Dermis microvascular lymphatic vessel endothelial cell (primary cell): ENCODE measurements at places on chromosomes 7 and 10.

DNA sequence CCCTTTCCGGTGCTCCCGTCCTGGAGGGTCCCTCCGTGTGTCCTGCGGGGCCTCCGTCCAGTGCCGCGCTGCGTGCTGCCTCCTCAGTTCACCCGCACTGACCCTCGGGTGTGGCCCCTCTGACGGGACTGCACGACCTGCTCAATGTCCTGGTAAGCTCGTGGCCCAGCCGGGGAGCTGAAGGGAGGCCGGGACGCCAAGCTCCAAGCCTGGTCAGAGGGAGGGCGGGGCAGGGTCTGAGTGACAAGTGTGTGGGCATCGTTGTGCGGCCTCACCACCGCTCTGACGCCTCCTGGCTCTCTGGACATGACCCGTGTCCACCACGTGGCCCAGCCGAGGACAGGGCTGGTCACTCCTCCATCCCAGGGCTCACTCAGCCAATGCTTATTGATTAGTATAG, 25.9 kb downstream of the FAM20C start:
- no peak for DNase-seq

- DNase-seq: no peak
These were observed 453.2 kb downstream of the TNS3 start for GRCh38 chr7:47128700-47129099.

GRCh38 chr7:99740573-99741440, 5.8 kb upstream of the CYP3A7 start:
- DNase-seq: no peak

GRCh38 chr10:32217216-32217615, 129.7 kb downstream of the EPC1 start:
- DNase-seq: no peak

- no peak for DNase-seq
These were observed 123.5 kb upstream of the ZNF32 start for GRCh38 chr10:43772171-43772570.

GRCh38 chr10:6014241-6014761, 37.0 kb upstream of the IL15RA start:
- peak; percentile 45 for DNase-seq

DNA sequence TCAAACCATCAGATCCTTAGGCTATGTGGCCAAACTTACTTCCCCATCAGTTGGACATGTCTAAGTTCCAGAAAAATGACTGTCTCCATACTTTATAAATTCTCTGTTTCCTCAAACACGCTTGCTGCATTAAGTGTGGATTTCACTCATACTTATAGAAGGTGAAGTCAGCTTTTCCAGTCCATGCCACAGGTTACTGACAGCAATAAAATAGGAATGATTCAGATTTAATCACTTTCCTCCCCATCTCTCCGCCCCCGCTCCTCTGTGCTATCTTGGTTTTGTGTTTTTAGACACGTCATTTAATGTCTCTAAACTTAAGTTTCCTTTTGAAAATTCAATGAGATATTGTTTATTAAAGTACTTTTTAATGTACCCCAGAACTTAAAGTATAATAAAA, 1098.0 kb upstream of the C7orf33 start:
- DNase-seq: no peak

DNA sequence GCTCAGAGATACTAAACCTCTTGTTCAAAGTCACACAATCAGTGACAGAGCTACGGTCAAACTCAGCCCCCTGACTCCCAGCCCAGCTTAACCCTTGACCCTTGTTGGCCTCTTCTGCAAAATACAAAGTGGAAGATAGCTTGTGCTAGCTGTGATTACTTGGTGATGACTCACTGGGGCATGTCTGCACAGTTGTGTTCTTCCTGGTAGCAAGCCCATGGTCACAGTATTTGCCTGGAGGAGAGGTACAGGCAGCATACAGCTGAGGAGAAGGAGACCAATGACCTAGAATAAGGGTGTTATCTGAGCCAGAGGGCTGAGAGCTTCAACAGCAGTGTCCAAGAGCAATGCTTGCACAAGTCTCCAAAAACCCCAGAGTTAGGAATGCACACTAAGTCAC, 5.7 kb upstream of the HSPA12A start:
- no peak for DNase-seq

DNA sequence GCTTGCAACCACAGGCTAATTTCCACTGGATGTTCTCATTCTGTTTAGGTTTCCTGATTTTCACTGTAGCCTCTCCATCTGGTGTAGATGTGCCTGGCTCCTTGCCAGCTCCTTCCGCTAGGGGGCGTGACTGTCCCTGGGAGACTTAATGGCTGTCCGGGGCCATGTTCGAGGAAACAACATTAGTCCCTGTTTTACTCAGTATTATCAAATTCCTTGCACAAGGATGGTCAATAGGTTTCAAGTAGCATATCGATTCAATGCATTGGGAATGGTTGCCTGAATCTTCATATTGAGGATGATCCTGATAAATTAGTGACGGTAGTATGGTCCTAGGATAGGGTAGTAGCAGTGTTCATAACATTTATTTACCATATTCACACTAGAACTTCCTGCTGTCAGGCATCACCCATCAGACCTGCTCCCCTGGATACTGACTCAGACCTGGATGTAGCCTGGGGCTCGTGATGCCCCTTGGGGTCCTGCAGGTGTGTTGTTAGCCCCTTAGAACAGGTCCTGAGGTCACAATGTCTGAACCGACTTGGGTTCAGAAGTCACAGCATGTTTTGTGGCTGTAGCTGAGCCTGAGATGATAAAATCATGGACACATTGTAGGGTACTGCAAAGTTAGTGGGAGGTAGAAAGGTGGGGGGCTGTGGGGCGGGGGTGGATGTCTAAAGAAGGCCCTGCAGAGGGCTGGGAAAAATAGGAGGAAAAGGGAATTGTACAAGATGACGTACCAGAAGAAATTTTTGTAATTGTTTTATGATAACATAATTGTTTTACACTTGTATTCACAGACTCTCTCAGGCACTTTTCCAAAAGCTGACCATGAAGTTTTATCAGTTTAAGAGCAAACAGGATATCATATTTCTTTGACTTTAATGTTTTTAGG, 8.9 kb upstream of the EXOC6 start:
- DNase-seq: peak; percentile 96

- no peak for DNase-seq
These were observed 1.3 kb downstream of the CUTC start for GRCh38 chr10:99733366-99733765.

DNA sequence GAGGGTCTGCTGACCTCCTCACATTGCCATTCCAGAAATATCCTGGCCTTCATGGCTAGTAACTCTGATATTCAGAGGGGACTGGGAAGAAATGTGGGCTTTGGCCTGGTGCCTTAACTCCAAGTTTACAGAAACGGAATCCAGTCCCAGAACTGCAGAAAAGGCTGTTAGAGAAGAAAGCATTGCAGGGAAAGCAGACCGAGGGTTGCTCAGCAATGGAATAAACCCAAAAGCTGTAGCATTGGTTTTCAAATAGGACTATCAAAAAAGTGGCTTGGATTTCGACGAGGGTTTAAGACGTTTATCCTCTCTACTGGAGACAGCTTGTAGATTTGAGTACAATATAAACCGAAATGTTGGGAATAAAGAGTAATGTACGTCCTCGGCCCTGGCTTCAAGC, 425.8 kb upstream of the FOXK1 start:
- no peak for DNase-seq

GRCh38 chr7:106818736-106819135, 46.3 kb upstream of the PIK3CG start:
- DNase-seq: no peak

DNA sequence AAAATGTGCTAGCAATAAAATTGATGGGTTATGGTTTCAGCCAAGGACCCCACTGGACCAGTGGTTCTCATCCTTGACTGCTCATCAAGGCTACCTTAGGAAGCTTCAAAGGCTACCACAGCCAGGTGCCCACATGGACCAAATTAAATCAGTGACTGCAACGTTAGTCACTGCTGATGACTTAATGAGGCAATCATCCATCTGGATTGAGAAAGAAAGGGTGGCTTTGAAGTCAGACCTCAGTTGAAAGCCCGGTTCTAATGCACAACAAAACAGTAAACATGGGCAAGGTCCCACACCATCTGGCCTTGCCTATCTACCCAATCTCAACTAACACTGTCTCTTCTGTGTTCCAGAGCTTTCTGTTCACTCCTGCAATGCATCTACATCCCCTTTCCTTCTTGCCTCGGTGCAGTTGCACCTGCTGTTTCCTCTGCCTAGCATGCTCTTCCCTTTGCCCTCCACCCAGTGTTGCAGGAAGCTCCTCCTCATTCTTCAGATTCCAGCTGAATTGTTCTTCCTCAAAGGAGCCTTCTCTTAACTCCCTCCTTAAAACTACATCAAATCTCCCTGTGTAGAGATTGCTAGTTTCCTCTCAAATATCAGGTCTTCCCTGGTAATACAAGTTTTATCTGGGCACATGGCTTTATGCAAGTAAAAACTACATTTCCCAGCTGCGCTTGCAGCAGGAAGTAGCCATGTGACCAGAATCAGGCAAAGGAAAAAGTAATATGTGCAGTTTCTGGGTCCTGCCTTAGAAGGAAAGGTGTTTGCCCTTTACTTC, 10.3 kb upstream of the KCNK18 start:
- DNase-seq: no peak

GRCh38 chr7:105637755-105638154, 56.5 kb upstream of the EFCAB10 start:
- DNase-seq: no peak
